M059J (cell line): ENCODE measurements at places on chromosomes 3 and 15. TPM values are rescaled to one million over a fixed set of nuclear protein-coding genes. Genes with fewer than 3 reads are reported as not detected.

GRCh38 chr3:189771842-189772450 is 140.8 kb downstream of the TP63 start:
- DNase-seq, result peak; percentile 57

DNA sequence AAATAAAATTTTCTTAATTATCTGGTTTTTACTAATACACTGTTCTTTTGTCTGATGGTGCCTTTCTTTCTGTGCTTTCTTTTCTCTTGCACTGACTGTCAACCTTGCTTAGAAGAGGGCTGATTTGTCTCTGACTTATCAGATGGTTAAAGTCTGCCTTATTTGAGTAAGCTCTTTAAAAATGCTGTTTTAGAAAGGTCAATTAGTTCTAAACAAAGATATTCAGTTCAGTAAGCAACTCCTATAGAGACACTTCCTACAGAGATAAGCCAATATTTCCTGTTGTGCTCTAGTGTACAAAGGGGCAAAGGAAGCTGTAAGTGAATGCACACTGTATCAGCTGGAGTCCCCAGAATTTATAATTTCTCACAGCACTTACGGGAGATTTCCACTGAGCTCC is 153.4 kb upstream of the TSPAN3 start:
- DNase-seq, result no peak

DNA sequence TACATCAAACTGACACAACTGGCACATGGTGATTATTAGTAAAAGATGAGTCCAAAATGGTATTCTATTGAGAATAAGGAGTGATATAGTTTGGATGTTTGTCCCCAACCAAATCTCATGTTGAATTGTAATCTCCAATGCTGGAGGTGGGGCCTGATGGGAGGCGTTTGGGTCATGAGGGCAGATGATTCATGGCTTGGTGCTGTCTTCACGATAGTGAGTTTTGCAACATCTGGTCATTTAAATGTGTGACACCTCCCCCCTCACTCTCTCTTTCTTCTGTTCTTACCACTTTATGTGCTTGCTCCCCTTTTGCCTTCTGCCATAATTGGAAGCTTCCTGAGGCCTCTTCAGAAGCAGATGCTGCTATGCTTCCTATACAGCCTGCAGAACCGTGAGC is 90.6 kb downstream of the RSL24D1 start:
- DNase-seq, result no peak

- DNase-seq, result no peak
Observed at GRCh38 chr3:106049821-106050220, 181.0 kb upstream of the CBLB start.

DNA sequence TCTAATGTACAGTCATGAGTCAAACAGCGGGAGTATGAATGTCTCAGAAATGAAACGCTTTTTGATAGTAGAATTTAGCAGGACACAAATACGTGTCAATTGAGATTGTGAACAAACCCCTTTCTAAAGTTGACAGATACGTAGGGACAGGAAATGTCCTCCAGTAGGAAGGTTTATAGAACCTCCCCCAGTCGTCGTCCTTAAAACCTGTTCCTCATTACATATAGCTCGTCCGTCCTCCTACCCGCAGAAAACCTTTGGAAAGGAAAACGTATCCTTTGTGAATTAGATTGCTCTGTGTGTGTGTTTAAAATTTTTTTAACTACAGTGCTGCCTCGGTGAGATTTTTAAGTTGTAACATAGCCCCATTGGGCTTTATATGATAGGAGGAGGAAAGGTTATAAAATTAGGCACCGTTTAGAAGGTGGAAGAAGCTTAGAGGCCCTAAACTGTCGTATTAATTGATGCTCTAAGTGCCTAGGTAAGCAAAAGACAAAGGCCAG is 4.1 kb downstream of the UBE2E1 start:
- no peak for DNase-seq

DNA sequence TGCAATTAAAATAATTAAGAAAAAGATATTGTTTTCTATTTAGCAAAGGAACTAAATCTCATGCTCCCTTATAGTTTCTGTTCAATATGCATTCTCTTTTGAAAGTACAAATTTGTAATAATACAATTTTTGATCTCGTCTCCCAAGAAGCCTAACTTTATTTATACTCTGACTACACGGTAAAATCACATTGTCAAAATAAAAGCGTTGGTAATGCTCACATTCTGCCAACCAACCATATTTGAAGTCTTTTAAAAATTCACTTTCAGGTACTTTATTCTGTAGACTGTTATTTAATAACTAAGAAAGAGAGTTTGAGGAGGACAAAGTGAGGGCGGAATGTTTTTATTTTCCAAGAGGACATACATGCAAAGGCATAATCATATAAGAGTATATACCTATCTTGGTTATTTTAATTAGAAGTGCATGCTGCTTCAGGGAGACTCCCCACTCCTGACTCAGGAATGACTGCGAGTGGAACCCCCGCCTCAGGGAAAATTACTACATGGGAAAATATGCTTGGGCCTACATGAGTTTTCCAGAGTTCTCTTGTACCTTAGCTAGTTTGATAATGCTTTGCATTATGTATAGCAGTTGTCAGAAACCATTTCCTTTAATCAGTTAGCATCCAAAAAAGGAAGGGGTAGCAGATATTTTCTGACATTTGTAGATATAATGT is 19.3 kb downstream of the MBNL1 start:
- DNase-seq, result peak; percentile 56

DNA sequence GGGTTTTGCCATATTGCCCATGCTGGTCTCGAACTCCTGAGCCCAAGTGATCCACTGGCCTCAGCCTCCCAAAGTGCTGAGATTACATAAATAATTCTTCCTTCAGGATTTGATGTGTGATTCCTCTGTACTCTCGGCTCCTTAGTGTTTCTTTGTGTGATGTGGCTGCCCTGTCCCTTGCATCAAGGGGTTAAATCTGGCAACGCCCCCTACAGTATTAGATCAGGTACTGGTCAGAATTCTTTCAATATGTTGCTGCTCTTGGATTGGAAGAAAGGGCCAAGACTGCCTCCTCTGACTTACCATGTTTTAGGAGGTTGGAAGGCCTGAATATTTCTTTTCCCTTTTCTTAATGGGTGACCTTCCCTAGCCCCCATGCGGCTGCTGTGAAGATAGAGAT is 390.6 kb upstream of the WNT5A start:
- no peak for DNase-seq

DNA sequence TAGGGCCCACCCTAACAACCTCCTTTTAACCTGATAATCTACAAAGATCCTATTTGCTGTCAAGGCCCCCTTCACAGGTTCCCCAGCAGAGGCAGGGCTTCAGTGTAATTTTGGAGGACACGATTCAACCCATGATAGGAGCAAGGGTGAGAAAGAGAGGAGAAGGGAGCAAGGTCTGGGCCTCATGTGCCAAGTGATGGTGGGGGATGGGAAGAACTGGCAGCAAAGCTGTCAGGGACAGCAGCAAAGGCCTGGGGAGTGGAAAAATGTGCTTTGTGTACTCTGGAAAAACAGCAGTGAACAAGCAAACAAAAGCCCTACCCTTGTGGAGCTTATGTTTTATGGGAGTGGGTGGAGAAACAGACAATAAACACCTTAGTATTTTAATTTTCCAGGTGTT is 2.7 kb upstream of the GALNT15 start:
- no peak for DNase-seq

- DNase-seq, result no peak
Observed at GRCh38 chr3:9951126-9951525, 1.1 kb downstream of the PRRT3 start.

DNA sequence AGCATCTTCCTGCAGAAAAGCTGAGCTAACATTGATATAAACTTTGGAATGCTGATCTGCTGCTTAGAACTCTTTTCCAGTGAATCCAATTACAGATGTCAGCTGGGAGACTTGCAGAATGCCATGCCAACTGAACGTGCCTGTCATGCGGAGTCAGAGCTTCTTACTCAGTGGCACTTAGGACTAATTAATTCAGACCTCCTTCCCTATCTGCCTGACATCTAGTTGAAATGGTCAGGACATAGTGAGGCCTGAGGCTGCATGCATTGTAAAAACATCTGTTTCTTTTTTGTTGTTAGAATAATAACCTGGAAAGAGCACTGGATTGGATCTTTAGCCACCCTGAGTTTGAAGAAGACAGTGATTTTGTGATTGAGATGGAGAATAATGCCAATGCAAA is 112.6 kb downstream of the USP13 start:
- peak; percentile 10 for DNase-seq

DNA sequence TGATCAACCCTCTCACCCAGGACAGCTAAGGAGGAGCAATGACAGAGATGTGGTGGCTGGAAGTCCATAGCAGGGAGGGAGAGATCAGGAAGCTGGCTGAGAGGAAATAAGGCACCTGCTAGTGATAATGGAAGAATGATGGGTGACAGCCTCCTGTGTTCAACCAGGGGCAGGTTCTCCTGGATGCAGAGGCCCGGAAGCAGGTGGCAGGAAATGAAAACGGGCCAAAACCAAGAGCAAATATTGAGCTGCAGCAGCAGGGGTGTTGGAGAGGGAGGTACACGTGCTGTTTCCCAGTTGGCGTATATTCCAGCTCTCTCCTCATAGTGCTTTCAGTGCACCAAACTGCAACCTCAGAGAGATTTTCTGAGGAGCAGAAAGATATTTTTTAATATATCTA is 213.4 kb upstream of the TBL1XR1 start:
- DNase-seq, result no peak

GRCh38 chr15:101092156-101092866 is 159.5 kb downstream of the CHSY1 start:
- DNase-seq, result no peak

- DNase-seq, result peak; percentile 72
Observed at GRCh38 chr3:38353151-38353550, 6.6 kb downstream of the XYLB start.

- DNase-seq, result no peak
Observed at GRCh38 chr15:48427479-48427878, 96.2 kb downstream of the DUT start.

- DNase-seq, result no peak
Observed at GRCh38 chr15:31500766-31501449, 174.3 kb downstream of the KLF13 start.

CNTN4 gene
- not detected in 2 replicates for total RNA-seq

MESP2 gene
- total RNA-seq, result 0.15 and 0.62 TPM in 2 replicates

GNAT1 gene
- not detected in 2 replicates for total RNA-seq

FOXL2NB gene
- total RNA-seq, result 1.4 and 2.6 TPM in 2 replicates

ABHD5 gene
- total RNA-seq, result 22.2 and 27.7 TPM in 2 replicates

ABTB1 gene
- 0.52 and 2.1 TPM in 2 replicates for total RNA-seq

HDC gene
- 0.05 and 0.10 TPM in 2 replicates for total RNA-seq
